Skin of body (tissue), 3 donors: ENCODE measurements at places on chromosomes 2 and 18. TPM values are rescaled to one million over a fixed set of nuclear protein-coding genes. Genes with fewer than 3 reads are reported as not detected.

Gene SERPINB10
- 3.9 TPM for total RNA-seq

Gene CYTIP
- 8.2 TPM for total RNA-seq

Gene LRRC30
- 0.69 TPM for total RNA-seq

Gene FANCL
- 28.2 TPM for total RNA-seq

Gene NR4A2
- 5.9 TPM for total RNA-seq

DNA sequence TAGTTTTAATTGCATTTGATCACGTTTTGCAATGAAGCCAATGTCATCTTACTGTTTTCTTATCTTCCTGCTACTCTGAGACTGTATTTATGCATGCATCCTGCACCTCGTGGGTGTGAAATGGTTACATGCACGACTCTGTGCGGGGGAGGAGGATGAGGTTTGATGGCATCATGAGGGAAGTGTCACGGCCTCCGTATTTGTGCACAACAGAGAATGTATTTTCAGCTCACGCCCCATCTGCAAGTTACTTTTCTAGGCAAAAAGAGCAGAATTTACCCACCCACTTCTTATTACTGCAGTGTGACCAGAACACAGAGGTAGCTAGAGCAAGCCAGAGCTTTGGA is 145.1 kb downstream of the TDRD15 start:
- DNase-seq = no peak

DNA sequence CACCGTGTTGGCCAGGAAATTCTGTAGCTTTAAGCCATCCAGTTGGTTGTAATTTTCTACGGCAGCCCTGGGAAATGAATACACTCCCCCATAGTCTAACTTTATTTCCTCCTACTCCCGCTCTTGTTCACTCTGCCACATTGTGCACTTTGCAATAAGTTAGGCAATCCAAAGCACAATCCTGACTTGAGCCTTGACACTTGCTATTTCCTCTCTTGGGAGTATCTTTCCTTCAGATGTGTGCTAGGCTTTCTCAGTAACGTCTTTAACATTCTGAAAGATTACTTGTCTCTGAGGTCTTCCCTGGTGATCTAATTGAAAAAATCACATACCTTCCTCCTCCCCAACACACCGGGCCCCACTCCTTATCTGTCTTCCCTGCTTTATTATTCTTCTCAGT is 65.9 kb upstream of the RAB27B start:
- DNase-seq = no peak

DNA sequence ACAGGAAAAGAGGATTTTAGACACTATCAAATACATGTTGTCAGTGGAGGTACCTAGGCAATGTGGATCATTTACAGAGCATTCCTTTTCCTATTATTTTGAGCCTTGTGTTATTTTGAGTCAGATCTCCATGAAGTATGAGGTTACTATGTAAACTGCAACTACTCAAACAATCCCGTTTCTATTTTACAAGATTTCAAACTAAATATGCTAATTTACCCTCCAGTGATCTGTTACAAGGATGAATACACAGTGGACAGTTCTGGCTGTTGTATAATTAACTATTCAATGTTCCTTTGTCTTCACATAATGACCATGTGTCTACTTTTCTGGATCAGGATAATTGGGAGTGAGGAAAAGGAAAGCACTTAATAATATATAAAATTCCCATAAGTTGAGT is 4.6 kb downstream of the HOXD1 start:
- no peak for DNase-seq

DNA sequence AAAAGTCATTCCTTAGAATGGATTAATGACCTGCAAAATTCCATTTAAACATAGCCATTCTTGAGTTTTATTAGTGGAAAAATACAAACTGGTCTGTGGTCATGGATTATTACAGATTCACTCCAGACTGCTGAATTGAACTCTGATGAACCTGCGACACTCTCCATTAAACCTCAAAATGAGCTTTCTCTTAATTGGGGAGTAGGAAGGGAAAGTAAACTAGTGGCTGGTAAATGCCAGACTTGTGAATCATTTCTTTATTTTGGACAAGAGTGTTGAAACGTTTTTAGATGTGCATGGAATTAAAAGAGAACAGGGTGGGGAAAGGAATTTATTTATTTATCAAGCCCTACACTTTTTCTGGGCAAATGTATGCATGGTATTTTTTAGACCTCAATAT is 321.2 kb upstream of the FANCL start:
- no peak for DNase-seq

GRCh38 chr2:99504844-99505584 is 15.2 kb upstream of the REV1 start:
- DNase-seq = no peak

DNA sequence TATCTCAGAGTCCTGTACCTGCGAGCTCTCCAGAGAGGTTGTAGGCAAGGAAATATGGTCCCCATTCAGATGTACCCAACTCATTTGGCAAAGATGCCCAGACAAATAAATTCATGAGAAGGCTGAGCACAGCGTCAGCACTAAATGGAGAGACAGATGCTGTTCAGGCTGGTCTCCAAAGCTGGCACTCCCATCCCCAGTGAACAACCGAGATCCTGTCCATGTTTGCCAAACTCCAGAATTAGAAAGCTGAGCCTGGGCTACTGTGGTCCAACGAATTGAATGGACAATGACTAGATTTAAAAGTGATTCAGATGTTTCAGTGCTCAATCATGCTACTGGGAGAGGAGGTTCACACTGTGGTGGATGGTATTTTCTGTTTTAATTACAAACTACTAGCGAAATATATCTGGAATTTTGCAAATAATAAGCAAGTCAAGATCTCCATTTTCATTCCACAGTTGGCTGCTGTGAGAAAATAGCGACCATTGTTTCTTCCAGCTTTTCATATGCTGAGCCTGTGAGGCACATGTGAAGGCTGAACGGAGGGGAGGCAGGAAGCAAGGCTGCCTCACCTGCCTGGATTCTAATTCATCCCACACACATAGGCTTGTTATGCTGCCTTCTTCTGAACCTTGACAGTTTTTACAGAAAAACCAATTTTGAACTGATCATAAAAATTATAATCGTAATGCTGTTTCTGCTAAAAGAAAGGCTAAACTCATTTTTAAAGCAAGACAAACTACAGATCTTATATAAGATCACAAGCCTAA is 22.6 kb upstream of the DAPL1 start:
- DNase-seq = no peak

GRCh38 chr2:213090772-213091171 is 60.6 kb downstream of the IKZF2 start:
- DNase-seq = no peak

GRCh38 chr2:181594322-181594721 is 62.6 kb downstream of the CERKL start:
- no peak for DNase-seq

GRCh38 chr2:8234253-8234652 is 447.6 kb upstream of the ID2 start:
- no peak for DNase-seq

GRCh38 chr2:62597323-62597722 is 91.3 kb upstream of the TMEM17 start:
- DNase-seq = peak; percentile 82

DNA sequence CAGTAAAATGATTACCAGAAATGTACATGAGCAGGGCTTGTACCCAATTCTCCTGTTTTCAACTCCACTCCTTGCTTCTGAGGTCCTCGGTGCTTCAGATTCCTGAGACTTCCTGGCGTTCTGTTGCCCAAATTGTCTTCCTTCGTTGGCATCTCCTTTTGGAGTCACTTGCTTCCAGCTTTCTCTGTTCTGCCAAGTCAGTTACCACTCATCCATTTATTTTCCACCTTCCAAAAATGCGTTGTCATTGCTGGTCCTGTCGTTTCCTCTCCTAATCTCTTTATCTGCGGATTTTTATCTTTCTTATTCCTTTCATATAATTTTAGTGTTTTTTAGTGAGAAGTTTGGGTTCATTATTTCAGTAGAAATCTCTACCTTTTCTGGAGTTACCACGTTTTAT is 18.5 kb upstream of the EFR3B start:
- no peak for DNase-seq

- DNase-seq = peak; percentile 50
These were observed 245.2 kb upstream of the REG3G start for GRCh38 chr2:78780256-78780655.

DNA sequence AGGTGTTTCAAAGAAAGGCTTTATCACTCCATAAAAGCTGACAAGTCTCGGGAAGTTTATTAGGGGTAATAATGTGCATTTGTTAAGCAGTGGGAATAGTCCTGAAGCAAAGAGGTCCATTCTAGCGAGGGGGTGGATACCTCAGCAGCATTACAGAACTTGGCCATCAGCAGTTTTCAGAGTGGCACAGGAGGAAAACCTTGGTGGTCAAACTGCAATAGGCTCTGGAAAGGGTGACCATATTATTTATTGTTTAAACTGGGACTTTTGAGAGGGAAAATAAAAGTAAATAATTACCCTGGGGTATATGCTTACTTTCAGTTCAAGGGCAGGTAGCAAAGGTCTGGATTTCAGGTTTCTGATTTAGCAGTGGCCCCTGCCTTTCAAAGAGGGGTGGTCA is 115.5 kb upstream of the KLHL14 start:
- no peak for DNase-seq

DNA sequence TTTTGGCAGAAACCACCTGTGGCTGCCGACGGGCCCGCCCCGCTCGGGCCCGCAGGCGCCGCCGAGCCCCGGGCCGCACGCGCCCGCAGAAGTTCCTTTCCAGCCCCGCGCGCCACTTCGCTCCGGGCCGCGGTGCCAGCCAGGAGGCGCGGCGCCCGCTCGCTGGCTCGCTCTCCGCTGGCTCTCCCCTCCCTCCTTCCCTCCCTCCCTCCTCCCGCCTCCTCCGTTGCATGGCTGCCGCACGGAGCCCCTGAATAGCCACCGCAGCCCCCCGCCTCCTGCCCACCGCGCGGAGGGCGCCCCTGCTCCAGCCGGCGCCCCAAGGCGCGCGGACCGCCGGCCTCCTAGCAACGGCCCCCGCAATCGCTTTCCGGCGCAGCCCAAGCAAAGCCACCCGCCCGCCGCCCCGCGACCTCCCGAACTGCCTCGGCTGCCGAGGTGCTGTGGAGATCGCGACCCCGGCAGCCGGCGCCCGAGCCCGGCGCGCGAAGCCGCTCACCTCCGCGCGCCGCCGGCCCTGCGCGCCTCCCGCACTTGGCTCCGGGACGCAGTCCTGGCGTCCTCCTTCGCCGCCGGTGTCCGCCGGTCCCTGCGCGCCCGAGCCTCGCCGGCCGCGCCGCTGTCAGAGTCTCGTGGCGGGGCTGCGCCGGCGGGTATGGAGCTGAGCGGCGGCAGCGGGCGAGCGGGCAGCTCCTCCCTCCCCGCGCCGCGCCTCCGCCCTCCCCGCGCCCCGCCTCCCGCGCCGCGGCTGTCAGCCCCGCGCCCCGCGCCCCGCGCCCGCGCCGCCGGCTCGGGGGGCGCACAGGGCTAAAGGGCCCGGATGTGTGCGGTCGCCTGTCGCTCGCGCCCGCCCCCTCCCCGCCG is at the start of gene ZBTB7C:
Gene ZBTB7C (minus strand): TSS at position 657 of the 864 bp plus-strand sequence.
- DNase-seq = no peak

DNA sequence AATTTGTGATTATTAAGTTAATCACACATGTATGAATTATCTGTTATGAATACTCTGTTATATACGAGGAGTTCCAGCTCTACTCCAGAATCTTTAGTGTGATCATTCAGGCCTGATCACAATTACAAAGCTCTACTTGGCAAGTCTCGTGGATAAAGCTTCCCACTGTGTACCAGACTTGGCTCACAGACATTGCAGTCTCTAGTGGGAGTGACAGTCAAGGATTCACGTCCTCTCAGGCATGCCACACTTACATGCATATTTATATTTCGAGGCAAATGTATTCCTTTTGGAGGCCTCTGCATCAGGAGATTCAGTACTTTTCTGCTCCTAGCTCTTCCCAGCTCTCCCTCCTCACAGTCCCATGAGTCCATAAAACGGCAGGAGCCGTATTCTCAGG is 403.4 kb upstream of the CDH7 start:
- no peak for DNase-seq

DNA sequence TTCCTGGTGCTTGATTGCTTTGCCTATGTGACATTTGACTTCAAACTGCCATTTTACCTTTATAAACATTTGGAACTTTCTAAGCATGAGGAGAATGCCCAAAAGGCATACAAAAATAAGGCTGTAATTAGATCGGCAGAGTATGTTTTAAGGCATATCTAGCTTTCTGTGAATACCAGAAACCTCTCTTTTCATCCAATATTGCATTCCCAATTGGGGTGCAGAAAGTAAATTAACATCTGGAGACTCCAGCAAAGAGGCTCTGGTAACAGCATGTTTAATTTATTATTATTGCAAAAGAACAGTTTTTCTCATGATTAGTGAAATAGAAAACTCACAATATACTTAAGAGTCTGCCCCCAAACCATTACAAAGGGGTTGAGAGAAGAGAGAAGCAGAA is 32.1 kb downstream of the FRZB start:
- DNase-seq = no peak

GRCh38 chr2:230498506-230499107 is 82.6 kb downstream of the SP100 start:
- DNase-seq = no peak

- DNase-seq = no peak
These were observed 960.9 kb downstream of the SOCS6 start for GRCh38 chr18:71249791-71250190.

- DNase-seq = no peak
These were observed 25.4 kb downstream of the GPC1 start for GRCh38 chr2:240460781-240461431.

DNA sequence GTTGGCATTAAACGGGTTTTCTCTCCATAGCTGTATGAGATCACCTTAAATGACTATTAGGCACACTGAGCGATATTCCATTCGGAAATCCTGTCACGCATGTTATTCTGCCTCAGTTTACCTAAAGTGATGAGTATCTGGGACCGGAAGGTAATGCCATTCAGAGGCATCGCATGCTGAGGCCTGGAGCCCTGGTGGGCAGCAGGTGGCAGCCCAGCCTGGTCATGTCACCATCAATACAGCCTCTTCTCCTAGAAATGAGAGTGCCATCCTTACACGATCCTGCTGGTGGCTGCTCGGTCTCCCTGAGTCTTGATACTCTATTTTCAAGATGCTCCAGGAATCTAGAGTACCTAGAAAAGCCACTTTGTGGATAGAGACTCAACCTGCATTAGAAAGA is 119.8 kb downstream of the EIPR1 start:
- DNase-seq = no peak

DNA sequence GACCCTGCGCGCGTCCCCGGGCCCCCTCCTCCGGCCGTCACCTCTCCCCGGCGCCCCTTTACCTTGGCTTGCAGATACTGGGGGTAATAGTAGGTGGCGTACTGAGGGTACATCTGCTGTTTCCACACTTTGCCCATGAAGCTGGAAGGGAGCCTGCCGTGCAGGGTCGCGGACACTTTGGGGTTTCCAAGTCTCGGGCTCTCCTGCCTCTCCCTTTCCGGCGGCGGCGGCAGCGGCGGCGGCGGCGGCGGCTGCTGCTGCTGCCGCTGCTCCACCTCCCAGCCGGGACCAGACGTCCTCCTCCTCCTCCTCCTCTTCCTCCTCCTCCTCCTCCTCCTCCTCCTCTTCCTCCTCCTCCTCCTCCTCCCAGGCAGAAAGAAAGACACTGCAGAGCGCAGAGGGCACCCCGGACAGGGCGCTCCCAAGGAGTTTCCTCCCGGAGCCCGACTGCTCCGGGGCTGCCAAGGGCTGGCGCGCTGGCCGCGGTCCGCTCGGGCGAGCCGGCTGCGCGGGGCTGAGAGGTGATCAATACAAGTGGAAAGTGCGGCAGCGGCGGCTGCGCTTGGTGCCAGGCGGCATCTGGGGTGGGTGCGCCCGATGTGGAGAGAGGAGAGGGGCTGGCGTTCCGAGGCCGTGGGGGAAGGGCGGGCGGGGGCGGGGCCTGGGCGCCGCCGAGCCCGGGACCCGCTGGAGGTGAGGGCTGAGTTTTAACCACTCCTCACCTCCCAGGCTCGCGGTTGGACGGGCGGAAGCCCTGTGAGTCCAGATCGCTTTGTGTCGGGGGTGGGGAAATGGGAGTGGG is at the start of gene RBMS1:
Gene RBMS1 (minus strand): TSS at position 581 of the 802 bp plus-strand sequence. CDS start 444 bp downstream, at position 137.
- DNase-seq = peak; percentile 37

- no peak for DNase-seq
These were observed 124.5 kb downstream of the DCDC2C start for GRCh38 chr2:3827673-3828575.
